Colonic mucosa (tissue), 4 donors: ENCODE measurements at places on chromosomes 12 and 14. TPM values are rescaled to one million over a fixed set of nuclear protein-coding genes. Genes with fewer than 3 reads are reported as not detected.

The MDP1 gene
- 10.9 TPM for total RNA-seq

The TBX5 gene
- not detected for total RNA-seq

The BBOF1 gene
- 2.8 TPM for total RNA-seq

DNA sequence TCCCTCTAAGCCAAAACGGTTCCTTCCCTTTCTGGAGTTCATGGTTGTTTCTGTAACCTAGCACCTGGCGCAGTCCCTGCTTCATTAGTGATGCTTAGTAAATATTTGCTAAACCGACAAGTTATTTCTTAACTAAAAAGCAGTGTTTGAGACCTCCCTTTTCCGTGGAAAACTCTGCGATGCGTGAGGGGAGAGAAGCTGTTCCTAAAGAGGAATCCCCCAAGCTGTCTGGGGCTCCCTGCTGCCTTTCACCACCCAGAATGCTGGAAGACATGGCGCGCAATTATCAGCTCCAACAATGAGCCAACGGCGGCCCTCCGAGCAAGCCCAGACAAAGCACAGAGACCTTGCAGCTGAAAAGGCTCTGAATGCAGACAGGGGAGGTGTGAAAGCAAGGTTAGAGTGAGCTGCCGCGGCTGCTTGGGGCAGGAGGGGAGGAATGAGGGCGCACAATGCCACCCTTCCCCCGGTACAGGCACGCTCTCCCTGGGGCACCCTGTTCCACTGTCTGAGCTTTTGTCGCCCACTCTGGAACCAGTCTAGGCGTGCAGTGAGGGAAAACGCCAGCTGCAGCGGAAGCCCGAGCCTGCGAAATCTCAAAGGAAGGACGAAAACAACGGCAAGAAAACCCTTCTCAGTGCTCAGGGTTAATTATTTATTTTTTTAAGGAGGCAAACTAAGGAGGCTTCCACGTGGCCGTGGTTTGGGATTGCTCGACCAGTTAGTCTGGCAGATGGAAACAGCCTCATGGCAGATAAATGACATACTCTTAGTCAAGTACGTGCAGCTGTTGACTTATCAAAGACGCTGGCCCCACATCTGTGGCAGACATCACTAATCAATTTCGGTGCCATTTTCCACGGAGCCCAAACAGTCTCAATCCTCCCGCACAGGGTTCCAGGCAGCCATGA, 66.3 kb downstream of the RBM19 start:
- no peaks in the 10 kb centered on the region for H3K4me1 ChIP-seq
- H3K27ac ChIP-seq: no peak overlapping the region
- H3K27me3 ChIP-seq: no peaks in the 10 kb centered on the region
- no peak overlapping the region for H3K4me3 ChIP-seq

- H3K27ac ChIP-seq: no peak overlapping the region
- no peak overlapping the region for H3K4me3 ChIP-seq
- H3K4me1 ChIP-seq: no peaks in the 10 kb centered on the region
- no peak for DNase-seq
Measured at GRCh38 chr12:95724767-95725166, 65.8 kb downstream of the NTN4 start.

- H3K36me3 ChIP-seq: no peaks in the 10 kb centered on the region
- no peaks in the 10 kb centered on the region for H3K4me1 ChIP-seq
- no peak overlapping the region for H3K27ac ChIP-seq
- H3K27me3 ChIP-seq: no peaks in the 10 kb centered on the region
- no peak overlapping the region for H3K4me3 ChIP-seq
Measured at GRCh38 chr12:52356031-52356761, 11.1 kb downstream of the KRT85 start.

DNA sequence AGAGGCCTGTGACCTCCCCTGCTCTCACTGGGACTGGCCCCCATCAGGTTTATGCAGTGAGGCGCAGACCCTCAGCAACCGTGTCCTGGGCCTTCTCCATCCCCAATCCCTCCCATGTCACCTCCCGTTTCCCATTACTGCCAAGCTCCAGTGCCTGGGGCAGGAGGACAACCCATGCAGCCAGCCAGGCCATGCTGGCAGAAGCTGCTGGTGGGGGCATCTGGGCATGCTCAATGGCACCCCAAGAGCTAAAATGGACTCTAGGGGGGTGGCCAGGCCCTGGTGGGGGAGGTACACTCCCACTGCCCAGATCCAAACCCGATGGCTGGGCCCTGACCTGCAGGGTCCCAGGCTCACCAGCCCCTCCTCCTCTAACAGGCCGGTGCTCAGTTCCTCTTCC, 20.5 kb upstream of the GPR132 start:
- H3K36me3 ChIP-seq: no peaks in the 10 kb centered on the region
- H3K4me1 ChIP-seq: peaks cover 13% of the 10 kb centered on the region
- H3K27me3 ChIP-seq: peaks cover 21% of the 10 kb centered on the region
- no peak overlapping the region for H3K27ac ChIP-seq
- no peak overlapping the region for H3K4me3 ChIP-seq
